ENCODE measurements at places on chromosomes 2 and 18. TPM values are rescaled to one million over a fixed set of nuclear protein-coding genes. Genes with fewer than 3 reads are reported as not detected.

DNA sequence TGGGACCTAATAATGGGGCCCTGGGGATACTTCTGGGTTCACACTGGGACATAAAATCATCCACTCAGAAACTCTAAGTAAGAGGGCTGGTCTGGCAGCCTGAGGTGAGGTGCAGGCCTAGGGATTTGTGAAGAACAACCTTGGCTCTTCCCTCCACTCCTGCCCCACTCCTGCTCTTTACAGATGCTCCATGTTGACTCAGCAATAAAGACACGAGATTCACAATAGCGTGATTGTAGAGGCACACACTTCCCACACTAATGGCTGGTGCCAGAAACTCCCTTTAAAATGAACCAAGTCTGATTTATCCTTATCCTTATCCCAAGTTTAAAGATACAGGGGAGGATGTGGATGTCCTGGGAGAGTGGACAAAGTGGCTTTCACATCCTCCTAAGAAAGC, 228.2 kb downstream of the ACTR3 start:
- H3K4me3 ChIP-seq = no peak overlapping the region
- peaks cover 11% of the 10 kb centered on the region for H3K27me3 ChIP-seq
- H3K36me3 ChIP-seq = no peaks in the 10 kb centered on the region
- H3K4me1 ChIP-seq = no peaks in the 10 kb centered on the region

DNA sequence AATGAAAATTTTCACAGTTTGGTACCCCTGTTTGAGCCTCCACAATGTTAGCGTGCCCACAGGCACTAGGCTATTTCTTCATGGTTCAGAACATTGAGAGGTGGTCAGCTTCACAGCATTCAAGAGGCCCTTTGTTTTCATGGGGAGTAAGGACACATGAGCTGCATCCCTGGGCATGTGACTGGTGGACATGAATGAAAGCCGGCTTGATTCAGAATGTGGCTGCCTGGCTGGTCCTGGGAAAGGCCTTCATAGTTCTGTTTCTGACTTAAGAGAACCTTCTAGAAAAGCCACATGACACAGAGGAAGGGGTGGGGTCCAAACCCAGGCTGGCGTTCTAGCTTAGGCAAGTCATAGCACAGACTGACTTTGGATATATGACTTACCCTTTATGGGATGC, 420.6 kb downstream of the CMPK2 start:
- peaks cover 2% of the 10 kb centered on the region for H3K27me3 ChIP-seq
- no peaks in the 10 kb centered on the region for H3K4me1 ChIP-seq
- no peaks in the 10 kb centered on the region for H3K36me3 ChIP-seq
- DNase-seq = no peak

DNA sequence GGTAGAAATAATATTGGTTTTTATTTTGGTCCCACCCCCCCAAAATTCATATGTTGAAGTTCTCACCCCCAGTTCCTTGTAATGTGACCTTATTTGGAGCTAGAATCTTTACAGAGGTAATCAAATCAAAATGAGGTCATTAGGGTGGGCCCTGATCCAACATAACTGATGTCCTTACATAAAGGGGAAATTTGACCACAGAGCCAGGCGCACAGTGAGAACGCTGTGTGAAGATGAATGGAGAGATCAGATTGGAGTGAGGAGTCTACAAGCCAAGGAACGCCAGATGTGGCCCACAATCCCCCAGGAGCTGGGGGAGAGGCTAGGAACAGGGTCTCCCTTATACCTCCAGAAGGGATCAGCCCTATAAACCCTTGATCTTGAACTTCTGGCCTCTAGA, 31.6 kb upstream of the TRIB2 start:
- H3K4me3 ChIP-seq = no peak overlapping the region
- no peaks in the 10 kb centered on the region for H3K4me1 ChIP-seq
- H3K36me3 ChIP-seq = peaks cover 4% of the 10 kb centered on the region
- no peaks in the 10 kb centered on the region for H3K27me3 ChIP-seq
- H3K27ac ChIP-seq = no peak overlapping the region

GRCh38 chr2:181077128-181077709, 96.8 kb downstream of the UBE2E3 start:
- peaks cover 5% of the 10 kb centered on the region for H3K4me1 ChIP-seq
- no peaks in the 10 kb centered on the region for H3K36me3 ChIP-seq
- no peak overlapping the region for H3K4me3 ChIP-seq
- H3K27me3 ChIP-seq = no peaks in the 10 kb centered on the region
- DNase-seq = peak; percentile 74

- no peaks in the 10 kb centered on the region for H3K4me1 ChIP-seq
- no peaks in the 10 kb centered on the region for H3K36me3 ChIP-seq
- H3K4me3 ChIP-seq = no peak overlapping the region
- H3K27me3 ChIP-seq = no peaks in the 10 kb centered on the region
Measured at GRCh38 chr2:38438883-38439612, 62.0 kb upstream of the ATL2 start.

- no peak overlapping the region for H3K4me3 ChIP-seq
- DNase-seq = no peak
- no peak overlapping the region for H3K27ac ChIP-seq
- peaks cover 2% of the 10 kb centered on the region for H3K4me1 ChIP-seq
- H3K36me3 ChIP-seq = peaks cover 11% of the 10 kb centered on the region
- no peaks in the 10 kb centered on the region for H3K27me3 ChIP-seq
Measured at GRCh38 chr2:177334940-177335543, 57.5 kb upstream of the AGPS start.

GRCh38 chr18:64203295-64203694, 54.4 kb upstream of the LINC00305 start:
- peaks cover 11% of the 10 kb centered on the region for H3K4me1 ChIP-seq
- H3K4me3 ChIP-seq = no peak overlapping the region
- no peaks in the 10 kb centered on the region for H3K27me3 ChIP-seq
- H3K27ac ChIP-seq = no peak overlapping the region
- no peak for DNase-seq

C1QL2 gene
- total RNA-seq = not detected

KCNE4 gene
- total RNA-seq = not detected

HRH4 gene
- not detected for total RNA-seq
